ENCODE measurements at places on chromosomes 2 and 18.

DNA sequence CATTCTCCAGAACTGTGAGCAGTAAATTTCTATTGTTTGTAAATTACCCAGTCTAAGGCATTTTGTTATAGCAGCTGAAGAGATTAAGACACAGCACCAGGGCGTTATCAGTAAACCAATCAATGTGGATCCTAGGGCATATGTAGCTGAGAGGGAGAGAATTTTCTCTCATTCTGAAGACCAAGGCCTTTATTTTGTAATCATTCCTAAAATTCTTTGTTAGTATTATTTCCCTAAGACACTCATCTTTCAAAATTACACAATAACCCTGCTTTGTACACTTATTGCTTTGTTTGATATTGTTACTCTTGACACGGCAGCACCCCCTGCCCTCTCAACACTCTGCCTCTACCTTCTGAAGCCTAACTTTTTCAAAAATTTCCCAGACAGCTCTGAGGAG, 419.1 kb downstream of the SLC4A3 start:
- DNase-seq: no peak

GRCh38 chr2:195251214-195251613, 405.8 kb upstream of the SLC39A10 start:
- DNase-seq: no peak

DNA sequence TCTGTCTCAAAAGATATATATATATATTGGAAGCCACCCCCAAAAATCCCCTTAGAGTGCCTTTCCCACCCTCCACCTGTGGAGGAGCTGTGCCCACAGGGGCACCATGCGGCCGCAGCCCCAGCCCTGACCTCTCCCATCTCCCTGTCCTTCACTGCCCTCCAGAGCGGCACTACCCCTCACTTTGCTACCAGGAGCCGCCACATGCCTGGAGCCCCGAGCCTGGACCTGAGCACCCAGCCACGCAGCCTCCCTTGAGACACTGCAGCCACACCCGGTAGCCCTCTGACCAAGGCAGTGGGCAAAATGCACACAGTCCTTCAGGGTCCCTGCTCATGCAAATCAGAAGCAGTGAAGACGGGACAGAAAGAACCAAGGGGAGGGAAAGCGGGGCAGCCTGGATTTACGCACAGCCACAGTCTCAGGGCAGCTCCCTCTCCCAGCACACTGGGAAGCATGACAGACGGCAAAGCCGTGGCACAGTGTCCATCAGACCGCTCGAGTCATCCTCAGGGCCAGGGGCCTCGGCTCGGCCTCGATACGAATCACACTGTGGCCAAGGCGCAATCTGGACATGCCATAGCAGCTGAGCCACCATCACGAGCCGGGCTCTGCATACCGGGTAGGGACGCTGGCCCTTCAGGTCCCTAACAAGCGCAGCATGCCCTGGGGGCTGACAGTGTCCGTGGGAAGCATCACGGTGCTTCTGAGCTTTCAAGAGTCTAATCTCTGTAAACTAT, 10.1 kb downstream of the HDAC4 start:
- no peak for DNase-seq

DNA sequence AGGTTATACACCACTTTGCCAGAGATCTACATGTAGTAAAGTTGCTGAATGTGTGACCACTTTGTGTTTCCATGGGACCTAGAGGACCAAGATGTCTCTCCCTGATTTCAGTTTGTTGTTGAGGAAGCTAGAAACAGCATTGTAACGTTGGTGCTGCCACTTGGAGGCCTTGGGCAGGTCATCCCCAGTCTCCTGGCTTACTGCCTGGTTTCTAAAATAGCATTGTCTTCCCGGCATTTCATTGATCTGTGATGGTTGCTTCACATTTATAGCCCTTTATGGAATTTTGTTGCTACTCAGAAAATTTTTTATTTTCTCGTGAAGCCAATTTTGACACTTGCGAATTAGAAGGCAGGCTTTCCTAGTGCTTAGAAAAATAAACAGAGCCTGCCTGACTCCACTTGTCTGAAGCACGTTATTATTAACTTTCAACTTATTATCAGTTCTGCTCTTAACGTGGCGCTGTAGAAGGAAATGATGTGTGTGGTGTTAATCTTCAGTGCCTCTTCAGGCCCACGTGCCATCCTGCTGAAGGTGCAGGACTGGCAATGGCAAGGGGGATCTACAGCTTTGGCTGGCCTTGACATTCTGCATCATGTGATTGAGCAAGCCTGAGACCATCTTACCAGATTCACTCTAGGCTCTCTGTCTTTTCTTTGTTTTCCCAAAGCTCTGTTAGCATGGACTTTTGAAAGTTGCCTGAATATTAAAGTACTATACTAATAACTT, 59.9 kb downstream of the INPP4A start:
- no peak for DNase-seq

DNA sequence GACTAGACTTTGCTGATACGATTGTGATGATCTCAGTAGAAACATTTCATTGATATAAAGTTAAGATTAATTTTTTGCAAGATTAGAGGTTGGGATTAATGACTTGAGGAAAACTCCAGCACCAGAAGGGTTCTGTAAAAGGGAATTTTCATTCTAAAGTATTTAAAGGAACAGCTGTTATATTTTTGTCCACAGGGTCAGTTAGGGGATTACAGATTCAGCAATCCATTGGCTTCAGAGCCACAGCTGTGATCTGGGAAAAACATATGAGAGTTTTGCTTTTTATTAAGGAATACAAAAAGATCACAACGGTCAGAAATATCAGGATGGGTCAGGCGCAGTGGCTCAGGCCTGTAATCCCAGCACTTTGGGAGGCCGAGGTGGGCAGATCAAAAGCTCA, 19.6 kb upstream of the REV1 start:
- DNase-seq: no peak

GRCh38 chr18:66548747-66549146, 55.1 kb downstream of the CDH19 start:
- no peak for DNase-seq

DNA sequence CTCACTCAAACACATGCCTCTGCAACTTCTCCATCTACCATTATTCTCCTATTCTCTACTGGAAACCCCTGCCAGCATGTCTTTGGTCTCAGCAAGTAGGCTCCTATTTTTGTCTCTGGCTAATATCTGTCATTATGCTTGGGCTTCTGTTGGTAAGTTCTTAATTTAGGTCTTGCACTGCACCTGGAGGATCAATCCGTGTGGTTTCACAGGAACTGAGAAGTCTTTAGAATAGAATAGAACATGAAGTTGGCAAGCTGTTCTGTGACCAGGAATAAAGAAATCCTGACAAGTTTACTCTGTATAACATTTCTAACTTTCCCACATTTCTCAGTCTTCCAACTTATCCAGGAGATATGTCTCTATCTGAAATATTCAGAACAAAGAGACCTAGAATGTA, 219.5 kb upstream of the GYPC start:
- DNase-seq: no peak

DNA sequence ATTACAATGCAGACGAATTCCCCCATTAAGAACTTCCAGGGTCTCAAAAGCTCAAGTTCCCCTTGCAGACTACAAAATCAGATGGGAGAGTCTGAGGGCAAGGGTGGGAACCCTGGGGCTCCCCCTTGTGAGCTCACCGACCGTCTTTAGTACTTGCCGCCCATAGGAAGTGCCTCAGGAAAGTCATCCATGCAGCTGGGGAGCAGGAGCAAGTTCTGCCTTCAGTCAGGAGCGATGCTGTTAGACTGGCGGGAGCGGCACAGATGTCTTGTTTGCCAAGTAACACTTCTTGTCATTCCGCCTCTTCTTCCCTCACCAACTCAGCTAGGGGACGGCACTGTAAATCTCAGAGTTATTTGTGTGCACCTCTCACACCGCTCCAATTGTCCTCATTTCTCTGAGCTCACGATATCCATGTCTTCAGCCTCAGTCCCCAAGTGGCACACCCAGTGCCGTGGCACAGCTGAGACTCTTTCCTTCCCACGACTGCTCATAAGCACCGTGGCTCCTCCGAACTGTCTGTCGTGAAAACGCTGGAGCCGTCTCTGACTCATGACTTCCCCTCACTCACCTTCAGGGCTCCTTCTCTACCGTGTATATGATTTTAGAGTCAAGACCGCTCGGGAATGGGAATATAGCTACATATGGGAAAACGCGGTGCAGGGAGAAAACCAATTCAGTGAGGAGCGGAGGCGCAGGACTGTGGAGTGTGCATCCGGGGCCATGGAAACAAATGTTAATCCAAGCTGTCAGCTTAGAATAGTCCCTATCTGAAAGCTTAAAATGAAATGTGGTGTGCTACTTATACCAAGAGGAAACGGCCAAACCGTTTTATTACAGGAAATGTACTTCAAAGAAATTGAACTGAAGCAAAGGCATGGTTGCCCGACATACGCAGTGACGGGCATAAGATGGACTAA, 34.0 kb downstream of the UXS1 start:
- peak; percentile 57 for DNase-seq

GRCh38 chr2:105815401-105815800, 70.7 kb downstream of the NCK2 start:
- DNase-seq: no peak

DNA sequence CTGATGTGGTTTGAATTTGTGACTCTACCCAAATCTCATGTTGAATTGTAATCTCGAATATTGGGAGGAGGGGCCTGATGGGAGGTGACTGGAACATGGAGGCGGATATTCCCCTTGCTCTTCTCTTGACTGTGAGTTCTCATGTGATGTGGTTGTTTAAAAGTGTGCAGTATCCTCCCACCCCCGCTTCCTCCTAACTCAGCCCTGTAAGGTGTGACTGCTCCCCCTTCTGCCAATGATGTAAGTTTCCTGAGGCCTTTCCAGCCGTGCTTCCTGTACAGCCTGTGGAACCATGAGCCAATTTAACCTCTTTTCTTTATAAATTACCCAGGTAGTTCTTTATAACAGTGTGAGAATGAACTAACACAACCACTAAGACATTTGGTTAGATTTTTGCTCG, 458.4 kb downstream of the THSD7B start:
- DNase-seq: no peak

DNA sequence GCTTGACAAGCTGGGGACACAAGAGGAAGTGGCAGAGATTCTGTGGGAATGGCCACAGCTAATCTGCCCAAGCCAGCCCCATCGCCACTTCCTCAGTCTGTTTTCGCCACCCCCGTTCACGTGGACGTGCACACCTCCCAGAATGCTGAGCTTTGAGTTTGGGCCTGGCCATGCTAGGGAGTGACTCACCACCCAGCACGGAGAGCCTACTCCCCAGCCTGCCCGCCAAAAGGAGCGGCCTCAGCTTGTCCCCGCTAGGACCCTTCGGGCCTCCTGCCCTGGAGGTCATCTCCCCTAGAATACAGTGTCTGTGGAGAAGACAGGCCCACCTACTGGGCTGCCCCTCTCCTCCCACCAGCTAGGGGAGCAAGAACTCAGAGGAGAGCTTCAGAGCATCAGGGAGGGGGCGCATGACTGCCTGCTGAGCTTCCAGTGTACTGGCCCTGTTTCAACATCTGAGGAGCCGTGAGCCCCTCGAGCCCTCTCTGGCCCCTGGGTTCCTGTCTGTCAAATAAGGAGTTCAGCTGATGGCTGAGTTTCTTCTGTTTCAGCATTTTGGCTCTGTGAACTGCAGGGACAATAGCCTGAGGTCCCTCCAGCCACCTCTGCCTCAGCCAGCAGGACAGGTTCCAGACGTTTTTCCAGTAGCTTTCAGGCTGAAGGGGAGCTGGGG, 5.1 kb downstream of the SLC35F6 start:
- DNase-seq: no peak

GRCh38 chr2:167475791-167476190, 587.5 kb downstream of the XIRP2 start:
- DNase-seq: no peak

DNA sequence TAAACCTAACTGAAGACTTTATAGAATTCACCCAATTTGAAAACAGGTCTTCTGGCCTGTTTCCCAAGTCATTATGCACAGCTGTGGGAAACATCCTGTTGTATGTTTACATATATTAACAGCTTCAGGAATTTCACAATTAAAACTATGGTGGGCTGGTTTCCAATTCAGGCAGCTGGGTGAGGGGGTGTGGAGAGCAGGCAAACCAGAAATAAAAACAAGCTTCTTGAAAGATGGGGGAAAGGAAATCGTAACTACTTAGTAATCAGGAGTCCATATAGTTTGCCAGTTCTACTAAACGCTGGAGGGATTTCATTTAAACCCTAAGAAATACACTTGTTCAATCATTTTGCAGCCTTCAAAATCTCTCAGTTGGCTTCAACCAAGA, 22.8 kb downstream of the ATP8B1 start:
- no peak for DNase-seq

GRCh38 chr18:22250026-22250425, 80.6 kb downstream of the GATA6 start:
- no peak for DNase-seq

- no peak for DNase-seq
These were observed 59.8 kb downstream of the SPRED2 start for GRCh38 chr2:65372619-65373018.

- no peak for DNase-seq
These were observed 1.3 kb downstream of the DUSP28 start for GRCh38 chr2:240561325-240561971.

DNA sequence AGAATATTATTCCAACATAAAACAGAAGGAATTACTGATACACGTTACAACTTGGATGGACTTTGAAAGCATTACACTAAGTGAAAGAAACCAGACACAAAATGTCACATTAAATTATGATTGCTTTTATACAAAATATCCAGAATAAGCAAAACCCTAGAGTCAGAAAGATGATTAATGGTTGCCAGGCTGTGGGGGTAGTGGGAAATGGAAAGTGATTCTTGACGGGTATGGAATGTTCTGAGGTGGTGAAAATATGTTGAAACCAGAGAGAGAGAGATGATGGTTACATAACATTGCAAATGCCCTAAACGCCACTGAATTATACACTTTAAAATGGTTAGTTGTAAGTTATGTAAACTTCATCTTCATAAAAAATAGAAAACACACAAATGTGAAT, 1057.2 kb upstream of the TMEFF2 start:
- DNase-seq: no peak

DNA sequence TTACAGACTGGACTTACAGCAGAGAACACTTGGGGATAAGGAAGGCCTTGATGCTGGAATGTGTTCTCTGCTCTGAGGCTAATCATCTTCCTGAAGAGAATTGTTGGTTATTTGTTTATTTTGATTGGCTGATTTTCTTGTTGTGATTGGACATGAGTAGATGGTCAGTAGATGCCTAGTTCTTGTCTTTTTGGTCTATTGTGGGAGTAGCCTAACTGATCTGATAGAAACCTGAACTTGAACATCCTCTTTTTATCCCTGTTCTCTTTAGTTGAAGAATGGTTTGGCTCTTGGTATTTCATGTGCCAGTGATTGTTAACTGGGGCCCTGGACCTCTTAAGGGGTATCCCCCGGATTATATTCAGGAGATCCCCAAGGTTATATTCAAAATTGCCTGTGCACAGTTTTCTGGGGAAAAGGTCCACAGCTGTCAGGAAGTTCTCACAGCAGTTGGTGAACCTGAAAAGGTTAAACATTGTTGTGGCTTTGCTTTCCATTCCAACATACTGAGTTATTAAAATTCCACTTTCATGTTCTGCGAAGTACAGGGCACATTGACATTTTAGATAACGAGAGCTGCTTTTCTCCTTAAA, 13.6 kb downstream of the TWSG1 start:
- DNase-seq: no peak

DNA sequence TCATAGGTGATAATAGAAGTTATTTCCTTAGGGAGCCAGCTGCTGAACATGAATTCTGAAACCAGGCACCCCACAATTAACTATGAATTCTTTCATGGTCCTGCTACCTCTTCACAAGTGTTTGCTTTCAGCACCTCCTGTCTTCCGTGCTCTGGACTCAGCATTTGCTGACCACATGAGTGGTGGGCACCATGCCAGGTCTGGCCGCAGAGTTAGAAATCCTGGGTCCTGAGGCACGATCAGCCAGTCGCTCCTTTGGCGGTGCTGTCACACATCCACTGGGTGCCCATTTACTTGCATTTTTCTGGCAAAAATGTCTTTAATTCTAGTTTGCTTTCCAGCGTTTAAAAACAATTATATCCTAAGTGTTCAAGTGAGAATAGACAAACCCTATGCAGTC, 196.4 kb upstream of the PXDN start:
- no peak for DNase-seq

All from stimulated activated CD4-positive, alpha-beta T cell treated with anti-CD3 and anti-CD28 coated beads, Interleukin-1b, Interleukin-23, amount 100 ng/mL, for 4 hours (primary cell).